GM04504 (cell line): ENCODE measurements at places on chromosomes 6 and 20.

DNA sequence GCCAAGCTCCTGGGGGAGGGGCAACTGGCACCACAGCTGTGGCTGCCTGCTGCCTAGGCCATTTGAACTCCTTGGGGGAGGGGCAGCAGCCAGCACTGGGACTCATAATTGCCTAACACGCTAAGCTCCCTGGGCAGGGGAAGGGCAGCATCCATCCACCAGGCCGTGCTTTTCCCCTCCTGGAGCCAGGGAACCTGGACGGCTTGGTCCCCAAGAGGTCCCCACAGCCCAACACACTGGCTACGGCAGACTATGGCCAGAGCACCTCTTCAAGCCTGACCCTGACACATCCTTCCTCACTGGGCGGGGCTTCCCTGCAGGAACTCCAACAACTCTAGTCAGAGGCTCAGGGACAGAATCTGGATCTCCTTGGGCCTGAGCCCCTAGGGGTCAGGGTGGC is 269.4 kb downstream of the RNF144B start:
- no peak for DNase-seq

GRCh38 chr20:58071298-58071697 is 157.2 kb downstream of the ANKRD60 start:
- no peak for DNase-seq

DNA sequence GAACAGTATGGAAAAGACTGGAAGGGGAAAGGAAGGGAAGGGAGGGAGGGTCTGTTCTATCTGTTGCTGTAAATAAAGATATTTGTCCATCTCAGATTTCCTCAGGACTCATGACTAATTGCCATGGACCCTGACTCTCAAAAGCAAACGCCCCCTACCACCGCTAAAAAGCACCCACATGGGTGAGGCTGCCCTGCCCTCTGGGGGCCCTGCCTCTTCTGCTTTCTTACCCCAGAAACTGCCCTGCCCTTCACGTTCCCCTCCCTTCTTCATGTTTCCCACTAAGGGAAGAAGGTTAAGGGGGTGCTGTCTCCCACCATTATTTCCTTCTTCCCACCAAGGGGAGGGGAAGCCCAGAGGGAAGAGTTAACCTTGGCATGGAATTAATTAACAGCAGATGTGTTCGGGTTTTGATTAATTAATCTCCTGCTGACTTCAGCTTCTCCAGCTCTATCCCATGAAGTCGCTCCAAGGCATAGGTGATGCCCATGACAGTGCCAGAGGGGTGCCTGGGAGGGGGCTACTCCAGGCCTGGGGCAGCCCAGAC is 16.0 kb downstream of the MDFI start:
- no peak for DNase-seq

- DNase-seq = no peak
Measured at GRCh38 chr6:162962093-162962492, 234.3 kb downstream of the PACRG start.

DNA sequence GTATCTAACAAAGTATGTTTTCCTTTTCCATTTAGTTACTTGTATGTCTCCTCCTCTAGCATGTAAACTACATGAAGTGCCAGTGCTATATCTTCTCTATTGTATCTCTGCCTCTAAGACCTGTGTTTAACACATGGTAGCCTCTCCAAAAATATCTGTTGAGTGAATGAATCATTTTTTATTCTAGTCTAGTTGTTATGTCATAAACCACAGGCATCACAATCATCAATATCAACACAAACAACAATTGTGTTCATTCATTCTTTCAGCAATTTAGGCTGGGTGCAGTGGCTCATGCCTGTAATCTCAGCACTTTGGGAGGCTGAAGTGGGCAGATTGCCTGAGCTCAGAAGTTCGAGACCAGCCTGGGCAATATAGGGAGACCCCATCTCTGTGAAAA is 111.6 kb upstream of the EYA4 start:
- DNase-seq = no peak

GRCh38 chr6:166221636-166222035 is 54.0 kb upstream of the TBXT start:
- DNase-seq = no peak

DNA sequence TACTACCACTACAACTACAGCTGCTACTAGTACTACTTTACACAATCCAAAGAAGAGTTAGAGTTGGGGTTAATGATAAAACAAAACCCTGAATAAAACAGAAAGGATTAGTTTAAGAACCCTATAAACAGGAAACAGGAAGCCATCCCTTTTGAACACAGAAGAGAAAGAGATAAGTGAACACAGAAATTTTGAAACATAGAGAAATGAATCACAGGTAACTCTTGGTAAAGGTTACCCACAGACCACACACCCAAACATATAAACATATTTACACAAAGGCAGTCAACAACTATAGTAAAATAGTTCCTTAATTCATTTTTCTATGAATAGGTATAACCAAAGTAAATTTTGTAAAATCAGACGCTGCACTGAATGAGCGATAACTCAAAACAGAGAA is 98.1 kb downstream of the RNGTT start:
- DNase-seq = no peak

DNA sequence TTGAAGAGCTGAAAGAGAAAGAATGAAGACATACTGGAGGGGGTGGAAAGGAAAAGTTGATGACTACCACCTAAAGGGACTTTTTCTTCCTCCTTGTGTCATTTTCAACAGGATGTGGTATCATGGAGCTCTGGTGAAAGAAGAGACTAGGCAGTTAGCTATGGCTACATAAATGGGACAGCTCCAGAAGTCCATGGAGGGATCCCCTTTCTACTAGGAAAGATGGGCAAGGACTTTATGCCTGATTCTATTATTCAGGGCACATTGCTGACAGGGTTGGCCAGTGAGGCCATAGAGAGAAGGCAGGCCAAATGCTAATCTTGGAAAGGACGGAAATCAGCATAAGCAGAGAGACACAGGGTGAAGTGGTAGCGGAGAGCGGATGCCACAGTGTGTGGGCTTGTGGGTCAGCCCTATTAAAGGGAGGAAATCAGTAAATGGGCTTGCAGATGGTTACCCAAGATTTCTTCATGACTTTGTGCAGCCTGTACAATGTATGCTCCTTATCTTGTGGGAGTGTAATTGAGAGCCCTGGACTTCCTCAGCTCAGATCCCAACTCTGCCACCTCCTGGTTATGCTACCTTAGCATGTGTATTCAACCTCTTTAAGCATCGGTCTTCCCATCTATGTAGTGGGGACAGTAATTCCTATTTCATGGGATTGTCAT is 77.4 kb upstream of the TMEM170B start:
- DNase-seq = no peak

DNA sequence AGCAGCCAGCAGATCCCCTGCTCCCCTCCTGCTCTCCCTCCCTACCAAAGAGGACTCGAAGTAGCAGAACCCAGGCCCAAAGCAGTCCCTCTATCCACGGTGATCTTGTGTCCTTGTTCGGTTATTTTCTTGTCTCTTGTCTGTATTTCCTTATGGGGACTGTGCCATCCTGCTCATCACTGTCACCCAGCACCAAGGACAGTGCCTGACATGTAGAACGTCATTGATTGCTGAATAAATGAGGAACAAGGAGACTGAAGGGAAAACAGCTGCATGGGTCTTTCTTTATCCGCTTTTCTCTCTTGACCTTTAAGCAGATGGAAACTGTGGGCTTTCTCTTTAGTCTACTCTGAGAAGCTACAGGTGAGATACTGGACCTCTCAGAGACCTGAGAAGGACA is 29.4 kb upstream of the ZNF831 start:
- no peak for DNase-seq

GRCh38 chr20:32449890-32450401 is 91.8 kb downstream of the ASXL1 start:
- no peak for DNase-seq

DNA sequence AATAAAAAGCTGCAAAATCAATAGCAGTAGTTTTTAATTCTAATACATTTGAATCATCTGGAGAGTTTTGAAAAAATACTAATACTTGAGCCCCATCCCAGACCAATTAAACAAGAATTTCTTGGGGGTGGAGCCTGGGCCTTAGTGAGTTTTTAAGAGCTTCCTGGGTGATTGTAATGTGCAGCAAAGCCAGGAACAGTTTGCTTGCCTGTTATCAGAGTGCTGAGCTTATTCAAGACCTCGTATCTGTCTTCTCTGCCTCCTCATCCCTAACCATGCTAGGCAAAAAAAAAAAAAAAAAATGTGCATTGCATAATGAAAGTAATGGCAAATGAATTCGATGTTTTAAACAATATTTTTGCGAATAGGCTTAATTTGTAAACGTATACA is 36.4 kb upstream of the MYB start:
- DNase-seq = no peak

DNA sequence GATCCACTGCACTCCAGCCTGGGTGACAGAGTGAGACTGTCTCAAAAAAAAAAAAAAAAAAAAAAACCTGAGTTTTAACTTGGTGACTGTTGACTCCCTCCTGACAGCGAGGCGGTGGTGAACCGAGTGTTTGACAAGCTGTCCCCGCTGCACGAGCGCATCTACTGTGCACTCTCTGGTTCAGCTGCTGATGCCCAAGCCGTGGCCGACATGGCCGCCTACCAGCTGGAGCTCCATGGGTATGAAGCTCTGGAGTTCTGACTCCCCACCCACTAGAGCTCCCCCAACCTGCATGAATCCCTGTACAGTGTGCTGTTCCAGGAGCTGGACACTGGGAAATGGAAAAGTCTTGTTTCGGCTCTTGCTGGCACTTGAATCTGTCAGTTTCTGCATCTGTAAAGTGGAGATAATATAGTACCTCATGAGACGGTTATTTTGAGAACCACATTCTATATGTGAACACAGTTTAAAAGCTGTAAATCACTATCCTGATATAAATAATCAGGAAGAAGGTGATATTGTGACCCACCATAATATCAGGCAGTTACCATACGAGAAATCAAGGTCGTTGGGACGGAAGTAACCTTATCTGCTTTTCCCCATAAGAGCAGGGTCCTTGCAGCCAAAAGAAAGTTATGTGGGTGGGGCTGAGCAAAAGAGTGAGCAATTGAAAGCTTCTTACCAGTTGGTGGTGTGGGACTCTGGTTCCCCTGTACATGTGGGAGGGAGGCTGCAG is 3.3 kb downstream of the PSMB9 start:
- no peak for DNase-seq

DNA sequence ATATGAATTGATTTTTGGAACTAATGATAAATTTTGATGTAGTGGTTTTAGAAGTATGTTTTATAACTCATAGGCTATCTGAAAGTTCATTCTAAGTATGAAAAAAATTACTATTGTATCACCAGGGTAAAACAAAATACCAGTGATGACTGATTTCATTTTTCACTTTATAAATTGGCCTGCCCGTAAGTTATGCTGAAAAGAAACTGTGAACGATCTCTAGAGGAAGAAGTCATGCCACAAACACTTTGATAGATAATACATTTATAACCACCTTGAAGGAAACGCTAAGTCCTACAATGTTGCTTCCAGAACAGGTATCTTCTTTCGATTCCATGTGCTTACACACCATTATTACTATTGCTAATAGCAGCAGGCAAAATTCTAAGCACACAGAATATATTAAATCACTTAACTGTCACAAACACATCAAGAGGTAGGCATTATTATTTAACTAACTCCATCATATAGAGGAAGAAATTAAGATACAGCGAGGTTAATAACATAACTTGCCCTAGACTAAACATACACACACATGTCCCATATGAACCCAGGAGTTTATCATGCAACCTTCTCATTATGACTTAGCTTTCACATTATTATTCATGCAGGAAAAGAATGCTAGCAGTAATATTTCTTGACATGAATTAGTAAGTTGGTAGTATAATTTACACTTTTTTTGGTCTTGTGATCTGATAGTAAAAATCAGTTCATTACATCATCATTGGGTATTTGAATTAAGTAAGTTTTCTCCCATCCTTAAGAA is 44.7 kb downstream of the RGS17 start:
- no peak for DNase-seq

DNA sequence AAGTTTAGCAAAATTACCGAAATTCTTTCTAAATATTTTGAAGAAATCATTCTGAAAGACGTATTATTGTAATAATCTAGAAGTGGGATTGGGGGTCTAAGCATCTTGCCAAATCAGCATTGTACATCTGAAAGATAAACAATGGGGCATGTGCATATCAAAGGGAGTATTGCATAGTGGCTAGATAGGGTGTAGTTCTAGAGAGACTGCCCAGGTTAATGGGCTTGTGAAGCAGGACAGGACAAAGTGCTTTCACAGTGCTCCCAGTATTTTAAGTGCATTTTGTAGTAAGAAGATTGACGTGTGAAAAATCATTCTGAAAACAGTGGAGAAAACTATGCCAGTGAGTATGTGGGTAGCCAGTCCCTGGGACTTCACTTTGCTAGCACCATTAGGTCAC is 236.8 kb downstream of the ZFAND3 start:
- DNase-seq = no peak

GRCh38 chr6:108492131-108492766 is 68.5 kb upstream of the FOXO3 start:
- peak; percentile 17 for DNase-seq

GRCh38 chr6:167107787-167108186 is 15.1 kb upstream of the CCR6 start:
- DNase-seq = no peak

DNA sequence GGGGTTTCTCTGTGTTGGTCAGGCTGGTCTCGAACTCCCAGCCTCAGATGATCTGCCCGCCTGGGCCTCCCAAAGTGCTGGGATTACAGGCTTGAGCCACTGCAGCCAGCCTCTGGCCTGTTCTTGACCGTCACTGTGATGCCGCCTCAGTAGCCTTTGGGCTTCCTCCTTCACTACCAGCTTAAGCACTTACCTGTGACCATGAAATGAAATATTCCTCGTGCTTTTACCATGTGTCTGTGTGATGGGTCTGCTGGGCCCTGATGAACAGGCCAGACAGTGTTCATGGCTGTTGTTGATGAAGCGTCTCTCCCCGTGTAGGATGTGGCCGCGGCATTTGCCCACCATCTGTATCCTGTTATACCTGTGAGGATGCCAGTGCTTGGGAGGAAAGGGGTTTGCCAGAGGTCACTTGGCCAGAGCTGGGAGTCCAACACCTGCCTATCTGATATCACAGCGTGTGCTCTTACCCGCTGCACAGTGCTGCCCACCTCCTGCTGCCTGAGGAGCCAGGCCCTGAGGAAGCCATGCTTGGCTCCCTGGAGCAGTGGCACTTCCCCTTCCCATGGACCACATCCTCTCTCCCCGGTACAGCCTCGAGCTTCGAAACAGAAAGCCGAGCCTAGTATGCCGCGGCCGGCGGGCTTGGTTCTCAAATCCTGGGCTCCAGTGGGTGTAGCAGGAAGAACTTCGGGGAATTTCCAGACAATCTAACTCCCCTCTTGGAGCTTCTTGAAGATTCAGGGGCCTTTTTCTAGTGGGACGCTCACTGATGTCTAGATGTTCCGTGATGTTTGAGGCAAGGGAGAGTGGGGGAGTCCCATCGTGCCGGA is 167.9 kb downstream of the ZDHHC14 start:
- DNase-seq = no peak

GRCh38 chr6:38861926-38862401 is 146.9 kb downstream of the DNAH8 start:
- DNase-seq = no peak

GRCh38 chr20:34246126-34246626 is 5.0 kb downstream of the ASIP start:
- no peak for DNase-seq
